Activated gamma-delta T cell treated with Interleukin-2 at 50 U/mL for 16 hours (primary cell): ENCODE measurements at places on chromosomes 3 and 15.
A peak's percentile ranks its signal among the peaks of the same experiment; 100 is the strongest.

DNA sequence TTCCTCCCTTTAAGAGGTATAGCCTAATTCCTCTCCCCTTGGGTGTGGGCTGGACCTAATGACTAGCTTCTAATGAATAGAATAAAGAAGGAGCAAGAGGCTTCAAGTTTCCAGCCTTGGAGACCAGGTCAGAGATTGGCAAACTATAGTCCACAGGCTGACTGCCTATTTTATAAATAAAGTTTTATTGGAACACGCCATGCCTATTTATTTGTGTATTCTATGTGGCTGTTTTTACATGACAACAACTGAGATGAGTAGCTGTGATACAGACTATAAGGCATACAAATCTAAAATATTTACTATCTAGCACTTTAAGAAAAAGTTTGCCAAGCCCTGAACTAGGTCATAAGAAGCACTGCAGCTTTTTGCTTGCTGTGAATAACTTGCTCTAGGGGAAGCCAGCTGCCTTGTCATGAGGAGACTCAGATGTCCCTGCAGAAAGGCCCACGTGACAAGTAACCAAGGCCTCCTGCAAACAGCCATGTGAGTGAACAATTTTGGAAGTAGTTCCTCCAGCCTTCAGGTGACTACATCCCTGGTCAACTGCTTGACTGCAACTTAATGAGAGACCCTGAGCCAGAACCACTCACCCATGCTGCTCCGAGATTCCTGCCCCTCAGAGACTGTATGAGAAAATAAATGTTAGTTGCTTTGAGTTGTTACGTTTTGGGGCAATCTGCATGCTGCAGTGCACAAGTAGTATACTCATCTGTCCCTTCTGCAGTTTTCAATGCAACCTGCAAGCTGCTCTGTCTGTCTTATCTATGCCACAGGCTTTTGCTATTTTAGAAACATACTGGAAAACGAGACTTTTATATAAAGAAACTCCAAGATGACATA is 21.1 kb upstream of the MAP3K13 start:
- no peak for DNase-seq

DNA sequence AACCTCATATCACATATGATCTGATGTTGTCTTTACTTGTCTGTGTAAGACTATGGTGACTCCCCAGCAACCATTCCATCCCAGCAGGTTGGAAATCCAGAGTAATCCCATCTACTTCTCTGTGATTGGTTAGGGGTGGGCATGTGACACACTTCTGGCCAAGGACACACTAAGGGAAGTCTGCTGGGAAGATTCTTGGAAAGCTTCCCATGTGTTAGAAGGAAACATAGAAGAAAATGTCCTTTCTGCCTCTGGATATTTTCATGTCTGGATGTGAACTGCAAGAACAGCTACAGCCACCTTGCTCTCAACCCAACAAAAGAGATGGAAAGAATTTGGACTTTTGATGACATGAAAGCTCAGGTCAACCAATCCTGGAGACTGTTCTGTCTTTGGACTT is 2.6 kb upstream of the UBE2Q2 start:
- no peak for DNase-seq

- no peak for DNase-seq
Observed at GRCh38 chr15:48084759-48085590, 35.8 kb upstream of the SLC24A5 start.

DNA sequence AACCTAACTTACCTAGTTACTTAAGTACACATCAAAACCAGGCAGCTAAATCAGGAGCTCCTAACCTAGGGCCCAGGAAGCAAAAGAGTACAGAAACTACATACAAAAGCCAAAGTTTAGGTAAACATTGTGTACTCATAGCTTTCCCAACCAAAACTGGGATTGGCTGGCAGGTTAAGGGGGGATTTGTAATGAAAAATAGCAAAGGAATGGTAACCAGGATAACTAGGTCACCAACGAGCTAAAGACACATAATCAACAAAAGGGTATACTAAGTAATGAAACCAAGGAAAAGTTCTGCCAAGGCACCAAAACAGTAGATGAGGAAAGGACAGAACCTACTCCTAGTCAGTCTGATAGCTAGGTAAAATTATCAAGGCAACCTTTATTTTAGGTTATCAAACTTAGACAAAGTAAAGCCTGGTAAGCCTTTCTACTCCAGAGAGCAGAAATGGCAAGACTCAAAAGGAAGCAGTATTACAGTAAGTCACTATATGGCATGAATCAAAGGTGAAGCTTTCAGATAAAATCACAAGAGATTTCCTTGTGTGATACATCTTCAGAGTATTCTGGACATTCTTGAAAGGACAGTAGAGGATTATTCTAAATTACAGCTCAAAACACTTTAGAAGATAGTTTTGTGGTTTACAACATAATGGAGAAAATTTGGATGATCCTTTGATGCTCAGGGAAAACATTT is 10.2 kb downstream of the TRA2B start:
- DNase-seq, result no peak

DNA sequence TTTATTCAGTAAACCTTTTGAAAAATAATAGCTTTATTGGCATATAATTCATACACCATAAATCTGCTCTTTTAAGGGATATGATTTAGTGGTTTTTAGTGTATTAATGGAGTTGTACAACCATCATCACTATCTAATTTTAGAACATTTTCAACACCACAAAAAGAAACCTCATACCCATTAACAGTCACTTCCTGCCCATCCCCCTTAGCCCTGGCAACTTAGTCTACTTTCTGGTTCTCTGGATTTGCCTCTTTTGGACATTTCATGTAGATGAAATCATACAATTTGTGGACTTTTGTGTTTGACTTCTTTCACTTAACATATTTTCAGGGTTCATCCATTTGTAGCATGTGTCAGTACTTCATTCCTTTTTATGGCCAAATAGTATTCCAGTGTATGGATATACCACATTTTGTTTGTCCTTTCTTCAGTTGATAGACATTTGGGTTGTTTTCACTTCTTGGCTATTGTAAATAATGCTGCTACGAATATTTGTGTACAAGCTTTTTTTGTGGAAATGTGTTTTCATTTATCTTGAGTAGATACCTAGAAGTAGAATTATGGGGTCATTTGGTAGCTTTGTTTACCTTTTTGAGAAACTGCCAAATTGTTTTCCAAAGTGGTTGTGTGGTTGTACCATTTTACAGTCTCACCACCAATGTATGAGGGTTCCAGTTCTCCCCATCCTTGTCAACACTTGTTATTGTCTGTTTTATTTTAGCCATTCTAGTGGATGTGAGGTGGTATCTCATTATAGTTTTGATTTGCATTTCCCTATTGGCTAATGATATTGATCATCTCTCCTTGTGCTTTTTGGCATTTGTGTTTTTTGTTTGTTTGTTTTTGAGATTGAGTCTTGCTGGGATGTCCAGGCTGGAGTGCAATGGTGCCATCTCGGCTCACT is 45.8 kb downstream of the SMAD3 start:
- DNase-seq, result no peak

DNA sequence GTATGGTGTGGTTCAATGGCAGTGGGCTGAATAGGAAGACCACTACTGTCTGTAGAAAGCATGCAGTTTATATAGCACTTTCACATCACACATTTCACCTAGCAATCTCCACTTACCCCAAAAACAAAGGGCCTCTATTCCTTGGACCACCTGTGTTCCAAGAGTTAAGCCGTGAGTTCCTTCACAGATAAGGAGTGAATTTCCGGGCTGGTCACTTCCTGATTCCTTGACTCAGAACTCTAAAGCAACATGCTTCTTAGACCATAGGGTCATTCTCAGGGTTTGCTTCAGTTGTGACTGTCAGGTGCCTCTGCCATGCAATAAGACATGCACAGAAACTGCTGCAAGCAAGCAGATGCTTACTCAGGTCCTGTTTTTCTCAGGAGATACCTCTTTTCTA is 588.5 kb upstream of the TGFBR2 start:
- DNase-seq, result no peak

GRCh38 chr3:114242947-114243346 is 5.6 kb upstream of the ZNF80 start:
- no peak for DNase-seq

- DNase-seq, result no peak
Observed at GRCh38 chr3:188174317-188175044, 20.5 kb downstream of the LPP start.

- DNase-seq, result no peak
Observed at GRCh38 chr3:55160241-55160983, 232.6 kb upstream of the LRTM1 start.

DNA sequence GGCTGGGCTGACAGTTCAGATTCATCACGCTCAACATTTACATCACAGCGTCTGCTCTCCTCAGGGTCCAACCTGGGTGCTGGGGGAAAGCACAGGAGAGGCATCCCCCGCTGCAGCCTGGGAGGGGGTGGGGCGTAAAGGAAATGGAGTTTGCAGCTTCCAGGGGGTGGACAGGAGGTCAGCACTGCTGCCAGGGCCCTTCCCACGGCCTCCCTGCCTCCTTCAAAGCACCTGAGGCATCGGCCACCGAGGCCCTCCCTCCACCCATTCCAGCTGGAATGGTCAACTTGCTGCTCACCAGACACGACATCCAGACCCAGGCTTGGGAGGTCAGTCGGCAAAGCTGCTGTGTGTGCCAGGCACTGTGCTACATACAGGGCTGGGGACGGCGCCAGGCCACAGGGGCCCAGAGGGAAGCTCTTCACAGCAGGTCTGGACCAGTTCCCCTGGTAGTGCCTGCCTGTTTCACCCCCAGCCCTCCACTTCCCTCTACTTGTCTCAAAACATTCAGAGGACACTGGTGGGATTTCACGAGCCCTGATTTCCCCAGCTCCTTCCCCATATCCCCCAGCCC is 120.7 kb downstream of the ANP32A start:
- DNase-seq, result no peak

DNA sequence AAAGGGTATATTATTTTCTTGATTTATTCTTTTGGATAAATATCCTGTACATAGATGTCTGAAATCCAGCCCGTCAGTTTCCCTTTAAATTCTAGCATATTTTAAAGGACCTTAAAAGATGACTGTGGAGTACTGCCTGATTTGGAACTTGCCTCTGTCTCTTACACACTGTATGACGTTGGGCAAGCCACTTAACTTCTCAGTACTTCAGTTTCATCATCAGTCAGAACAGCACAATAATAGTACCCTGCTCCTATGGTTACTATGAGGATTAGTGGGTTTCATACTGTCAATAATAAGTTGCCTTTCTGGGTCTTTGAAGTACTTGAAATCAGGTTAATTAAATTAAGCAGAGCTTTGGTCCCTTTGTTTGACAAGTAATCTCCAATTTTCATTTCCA is 374.3 kb downstream of the TIGIT start:
- no peak for DNase-seq

DNA sequence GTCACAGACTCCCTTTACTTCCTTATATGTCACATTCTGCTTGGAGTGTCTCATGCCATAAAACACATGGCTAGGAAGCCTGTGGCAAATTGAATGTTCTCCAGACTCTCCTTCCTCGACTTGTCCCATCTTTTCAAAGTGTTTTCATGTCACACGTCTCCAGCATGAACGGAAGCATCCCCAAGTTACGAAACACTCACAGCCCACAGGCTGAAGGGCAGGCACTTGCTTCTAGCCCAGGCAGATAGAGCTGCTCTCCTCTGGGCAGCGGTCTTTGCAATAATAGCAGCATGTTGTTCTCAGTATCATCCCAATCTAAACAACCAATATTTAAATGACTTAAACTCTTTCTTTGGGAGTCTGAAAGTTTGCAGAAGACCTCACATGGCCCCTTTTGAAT is 85.3 kb upstream of the ADAMTS9 start:
- no peak for DNase-seq

GRCh38 chr15:63473999-63474809 is 30.2 kb upstream of the USP3 start:
- peak; percentile 31 for DNase-seq

DNA sequence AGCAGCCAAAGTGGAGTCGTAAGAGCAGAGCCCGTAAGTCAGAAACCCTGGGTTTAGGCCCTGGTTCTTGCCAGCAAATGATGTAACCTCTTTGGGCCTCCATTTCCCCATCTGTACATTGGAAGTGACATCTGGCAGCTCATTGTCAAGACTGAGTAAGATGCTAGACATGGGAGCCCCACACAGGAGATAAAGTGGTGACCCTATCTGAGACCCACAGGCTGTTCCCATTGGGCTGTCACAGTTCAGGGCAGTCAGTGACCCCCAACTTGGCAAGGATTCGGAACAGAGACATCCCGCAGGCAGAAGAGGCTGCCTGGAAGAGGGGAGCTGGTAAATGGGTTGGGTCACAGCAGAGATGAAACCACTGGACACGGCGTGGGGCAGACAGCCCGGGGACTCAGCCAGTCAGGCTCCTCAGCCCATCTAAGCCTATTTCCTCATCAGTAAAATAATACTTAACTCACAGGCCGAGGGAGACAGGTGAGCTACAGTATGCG is 1.8 kb downstream of the CLN6 start:
- no peak for DNase-seq

GRCh38 chr3:135897715-135898114 is 67.8 kb upstream of the PPP2R3A start:
- no peak for DNase-seq

DNA sequence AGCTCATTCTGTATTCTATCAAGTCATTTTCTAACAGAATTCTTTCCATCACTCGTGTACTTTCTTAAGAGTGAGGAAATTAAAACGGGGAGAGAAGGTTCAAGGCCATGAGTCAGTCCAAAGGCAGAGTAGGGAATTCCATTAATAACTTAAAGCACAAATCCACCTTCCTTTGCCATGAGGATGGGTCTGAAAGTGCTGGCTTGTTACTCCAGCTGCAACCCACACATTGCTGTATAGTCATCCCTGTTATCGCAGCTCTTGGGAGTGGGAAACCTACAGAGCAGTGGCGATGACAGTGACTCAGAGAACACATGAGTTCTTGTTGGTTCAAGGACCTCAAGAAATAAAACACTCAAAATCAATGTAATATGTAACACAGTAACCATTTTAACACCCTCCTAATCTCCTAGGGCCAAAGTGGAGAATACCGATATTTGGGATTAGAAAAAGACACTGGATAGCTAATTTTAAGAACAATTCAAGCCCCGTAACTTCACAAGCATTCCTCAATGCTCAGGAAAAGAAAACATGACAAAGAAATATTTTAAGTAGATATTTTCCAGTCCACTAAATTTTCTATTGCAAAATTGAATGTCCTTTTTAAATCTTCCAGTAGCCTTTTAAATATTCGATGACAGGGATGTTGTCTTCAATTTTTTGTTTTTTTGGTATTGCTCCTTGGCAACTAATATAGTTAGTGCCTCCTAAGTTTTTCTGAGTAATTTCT is 179.9 kb upstream of the THBS1 start:
- no peak for DNase-seq

- no peak for DNase-seq
Observed at GRCh38 chr3:55765906-55766701, 279.0 kb upstream of the WNT5A start.

GRCh38 chr3:28317438-28318022 is 31.0 kb upstream of the ZCWPW2 start:
- DNase-seq, result peak; percentile 33

- no peak for DNase-seq
Observed at GRCh38 chr15:48794697-48795134, 16.2 kb downstream of the CEP152 start.
